ENCODE measurements at places on chromosomes 6 and 20.

DNA sequence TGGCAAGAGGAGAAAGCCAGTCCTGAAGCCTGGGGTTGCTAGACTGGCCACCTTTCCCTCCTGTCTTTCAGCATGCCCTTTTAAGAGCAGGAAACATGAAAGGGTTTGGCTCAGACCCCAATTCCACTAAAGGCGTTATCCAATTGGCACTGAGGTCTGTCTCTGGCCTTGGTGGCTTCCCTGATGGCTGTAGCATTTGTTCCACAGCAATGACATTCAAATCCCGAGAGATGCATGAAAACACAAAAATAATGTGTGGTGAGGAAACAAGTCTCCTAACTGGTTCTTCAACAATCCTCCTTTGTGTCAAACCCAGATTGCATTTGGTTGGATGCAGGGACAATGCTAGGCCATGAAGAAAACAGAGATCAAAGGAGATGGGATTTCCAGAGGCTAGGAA is 56.5 kb upstream of the ADTRP start:
- no peak for DNase-seq

DNA sequence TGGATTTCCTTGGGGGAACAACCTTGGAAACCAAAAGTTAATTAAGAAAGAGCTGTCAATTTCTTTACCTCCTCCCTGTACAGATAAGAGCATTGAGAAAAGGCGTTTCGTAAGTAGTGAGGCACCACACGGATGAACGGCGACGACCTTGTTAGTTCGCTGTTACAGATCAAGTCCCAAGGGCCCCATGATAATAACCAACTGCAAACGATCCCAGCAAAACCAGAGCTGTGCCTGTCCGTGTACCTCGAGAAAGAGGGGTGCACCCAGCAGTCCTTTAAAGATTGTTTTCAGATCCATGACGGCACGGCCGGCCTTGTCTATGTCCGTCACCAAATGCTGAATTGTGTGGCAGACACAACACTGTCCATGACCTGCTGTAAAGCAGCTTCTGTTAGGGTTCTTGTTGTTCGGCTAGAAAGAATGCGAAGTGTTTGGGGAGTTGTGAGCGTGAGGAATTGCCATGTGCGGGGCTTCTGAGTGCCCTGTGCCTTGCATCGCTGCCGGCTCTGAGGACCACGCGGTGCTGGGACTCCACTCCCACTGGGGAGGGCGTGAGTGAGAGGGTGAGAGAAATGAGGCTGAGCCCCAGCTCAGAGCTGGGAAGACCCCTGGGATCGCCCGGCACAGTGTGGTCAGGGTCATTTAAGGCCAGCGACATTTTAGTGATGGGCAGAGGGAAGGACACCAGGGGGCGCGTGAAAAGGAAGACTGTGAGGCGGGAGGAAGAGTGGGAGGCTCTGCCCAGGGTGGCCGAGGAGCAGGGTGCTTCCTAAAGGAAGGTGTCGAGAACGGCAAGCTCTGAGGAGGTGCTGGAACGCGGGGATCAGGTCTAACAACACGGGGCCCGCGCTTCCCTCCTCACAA is 136.8 kb upstream of the RPS6KA2 start:
- no peak for DNase-seq

- DNase-seq, result no peak
Observed at GRCh38 chr6:157372501-157373280, 8.3 kb upstream of the ZDHHC14 start.

DNA sequence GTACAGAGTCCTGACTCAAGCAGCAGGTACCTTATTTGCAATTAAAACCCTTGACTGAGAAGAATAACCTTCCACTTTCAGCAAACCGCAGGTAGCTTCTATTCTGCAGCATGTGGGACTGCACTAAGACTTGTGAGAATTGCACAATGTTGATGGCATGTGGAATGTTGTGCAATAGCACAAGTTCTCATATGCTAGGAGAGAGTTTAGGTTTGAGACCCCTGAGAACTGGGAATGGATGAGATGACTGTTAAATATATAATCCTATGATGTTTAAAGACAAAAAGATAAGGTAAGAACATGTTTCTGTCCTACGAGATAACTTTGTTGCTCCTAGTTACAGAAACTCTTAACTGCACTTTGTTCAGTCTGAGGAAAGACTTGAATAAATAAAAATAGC is 194.6 kb downstream of the OTOR start:
- no peak for DNase-seq

GRCh38 chr6:134363323-134364039 is 45.6 kb upstream of the SGK1 start:
- DNase-seq, result no peak

DNA sequence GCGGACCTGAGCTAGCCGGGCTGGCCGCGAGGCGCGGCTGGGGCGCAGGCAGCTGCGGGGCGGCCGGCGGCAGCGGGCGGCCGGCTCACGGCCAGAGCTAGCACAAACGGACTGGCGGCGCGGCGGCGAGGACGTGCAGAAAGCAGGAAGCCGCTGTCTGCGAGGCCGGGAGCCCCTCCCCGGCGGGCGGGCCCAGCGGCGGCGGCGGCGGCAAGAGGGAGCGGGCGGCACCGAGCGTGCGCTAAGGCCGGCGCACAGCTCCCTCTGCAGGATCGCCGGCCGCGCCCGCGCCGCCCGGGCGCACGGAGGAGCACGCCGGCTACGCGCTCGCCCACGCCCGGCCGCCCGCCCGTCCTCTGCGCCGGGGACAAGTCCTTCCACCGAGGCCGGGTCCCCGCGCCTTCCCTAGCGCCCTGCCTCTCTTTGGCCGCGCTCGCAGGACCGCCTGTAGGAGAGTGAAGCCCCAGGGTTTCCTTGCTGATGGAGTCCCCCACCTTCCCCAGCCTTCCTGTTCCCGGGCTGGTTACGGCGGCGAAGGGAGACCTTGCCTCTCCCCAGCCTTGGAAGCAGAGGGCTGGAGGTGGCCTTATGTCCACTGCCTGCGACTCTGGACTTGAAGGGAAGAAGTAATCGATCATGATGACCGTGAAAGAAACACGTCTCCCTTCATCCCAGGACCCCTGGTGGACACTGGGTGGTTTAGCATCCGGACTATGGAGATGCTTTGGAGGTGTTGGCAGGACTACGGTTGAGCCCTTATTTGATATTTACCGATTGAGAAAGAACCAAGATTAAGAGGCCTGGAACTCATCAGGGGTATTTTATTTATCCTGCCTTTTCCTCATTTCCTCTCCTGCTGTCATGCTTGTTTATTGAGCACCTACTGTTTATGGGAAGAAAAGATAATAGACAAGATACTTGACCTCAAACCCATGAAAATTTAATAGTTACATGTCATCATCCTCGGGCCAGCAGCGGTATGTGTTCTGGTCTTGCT is at the start of gene PREP:
Gene PREP, minus strand, starts transcription at position 144 of the 997 bp plus-strand sequence. CDS start 191 bp downstream, outside the sequence.
- DNase-seq, result peak; percentile 81

GRCh38 chr6:81978230-81978629 is 225.7 kb upstream of the TENT5A start:
- DNase-seq, result peak; percentile 29
